ENCODE measurements at places on chromosomes 5 and 9.

DNA sequence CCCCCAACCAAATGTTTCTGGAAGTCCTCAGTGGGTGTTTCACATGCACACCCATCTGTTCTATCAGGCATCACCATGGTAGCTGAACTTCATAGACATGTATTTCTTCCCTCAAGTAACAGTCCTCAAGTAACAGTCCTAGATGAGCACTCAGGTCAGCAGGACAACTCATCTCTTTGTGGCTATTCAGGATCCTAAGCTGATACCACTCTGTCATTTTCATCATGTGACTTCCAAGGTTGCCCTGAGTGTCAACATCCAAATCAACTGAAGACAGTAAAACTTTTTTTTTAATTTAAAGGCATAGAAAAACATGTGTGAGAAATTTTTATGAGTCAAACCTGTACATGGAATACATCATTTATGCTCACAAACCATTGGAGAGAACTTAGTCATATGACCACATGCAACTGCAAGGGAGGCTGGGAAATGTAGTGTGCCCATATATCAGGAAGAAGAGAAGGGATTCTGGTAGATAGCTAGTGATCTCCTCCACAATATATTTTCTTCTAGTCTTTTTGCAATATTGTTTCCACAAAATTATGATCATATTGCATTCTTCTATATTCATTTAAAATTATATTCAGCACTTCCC, 64.2 kb upstream of the FST start:
- no peak for DNase-seq

DNA sequence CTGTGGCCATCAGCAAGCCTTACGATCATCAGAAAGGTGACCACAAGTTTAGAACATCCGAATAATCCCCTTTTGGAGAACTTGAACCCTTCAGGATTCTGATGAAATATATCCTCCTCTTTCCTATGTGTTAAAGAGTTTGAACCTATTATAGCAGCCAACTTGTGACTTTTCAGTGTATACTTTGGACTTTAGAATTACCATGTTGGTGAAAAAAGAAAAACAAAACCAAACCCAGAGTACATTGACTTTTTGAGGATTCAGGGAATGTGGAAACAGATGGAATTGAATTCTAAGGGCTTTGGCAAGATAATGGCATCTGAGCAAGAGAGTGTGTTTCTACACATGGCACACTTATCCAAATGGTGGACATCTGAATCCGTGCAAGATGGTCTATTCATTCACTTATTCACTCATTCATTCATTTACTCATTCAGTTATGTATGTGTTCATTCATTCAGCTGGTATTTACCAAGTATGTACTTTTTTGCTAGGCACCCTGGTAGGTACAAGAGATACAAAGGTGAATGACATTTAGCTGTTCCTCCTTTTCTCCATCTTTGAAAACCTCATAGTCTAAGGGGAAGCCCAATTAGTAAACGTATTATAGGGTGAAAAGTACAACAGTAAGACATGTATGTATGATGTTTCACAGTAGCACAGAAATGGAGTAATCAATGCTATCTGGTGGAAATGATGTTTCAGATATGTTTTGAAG, 91.8 kb downstream of the PRDM6 start:
- no peak for DNase-seq

- DNase-seq: no peak
These were observed 210.8 kb downstream of the FGF10 start for GRCh38 chr5:44178414-44178813.

- DNase-seq: no peak
These were observed 1788.0 kb upstream of the NUDT12 start for GRCh38 chr5:105350486-105351140.

GRCh38 chr9:129708793-129709192, 43.3 kb downstream of the PRRX2 start:
- no peak for DNase-seq

DNA sequence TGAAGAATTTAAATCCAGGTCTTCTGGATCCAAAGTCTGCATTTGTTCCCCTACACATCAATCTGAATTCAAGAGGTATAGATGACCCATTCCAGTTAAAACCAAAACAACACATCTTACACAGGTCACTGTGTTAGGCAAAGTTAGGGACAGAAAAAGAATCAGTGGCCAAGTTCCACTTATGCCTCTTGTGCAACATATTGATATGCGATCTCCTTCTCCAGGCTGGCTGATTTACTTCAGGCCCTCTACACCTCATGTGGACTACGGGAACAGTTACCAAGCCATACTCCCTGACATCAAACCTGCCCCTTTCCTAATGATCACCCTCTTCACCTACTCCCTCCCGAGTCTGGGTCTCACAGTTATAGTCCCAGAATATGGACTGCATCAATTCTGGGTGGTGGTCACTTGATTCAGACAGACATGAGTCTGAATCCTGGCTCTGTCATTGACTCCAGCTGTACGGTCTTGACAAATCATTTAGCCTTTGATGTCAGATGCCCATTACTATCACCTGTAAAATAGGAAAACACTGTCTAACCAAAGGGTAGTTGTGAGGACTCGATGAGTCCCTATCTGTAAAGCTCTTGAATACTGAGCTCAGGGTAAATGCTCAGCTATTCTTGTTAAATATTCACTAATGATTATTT, 26.0 kb downstream of the GOLGA1 start:
- DNase-seq: no peak

Data from GM18507 (cell line).